CD4-positive, alpha-beta T cell treated with Interleukin-12 subunit alpha and Interleukin-12 subunit beta, for 1 hour (primary cell): ENCODE measurements at places on chromosomes 1 and 21.

GRCh38 chr21:40765811-40766210 lies 81.1 kb downstream of the DSCAM start:
- no peak for DNase-seq

DNA sequence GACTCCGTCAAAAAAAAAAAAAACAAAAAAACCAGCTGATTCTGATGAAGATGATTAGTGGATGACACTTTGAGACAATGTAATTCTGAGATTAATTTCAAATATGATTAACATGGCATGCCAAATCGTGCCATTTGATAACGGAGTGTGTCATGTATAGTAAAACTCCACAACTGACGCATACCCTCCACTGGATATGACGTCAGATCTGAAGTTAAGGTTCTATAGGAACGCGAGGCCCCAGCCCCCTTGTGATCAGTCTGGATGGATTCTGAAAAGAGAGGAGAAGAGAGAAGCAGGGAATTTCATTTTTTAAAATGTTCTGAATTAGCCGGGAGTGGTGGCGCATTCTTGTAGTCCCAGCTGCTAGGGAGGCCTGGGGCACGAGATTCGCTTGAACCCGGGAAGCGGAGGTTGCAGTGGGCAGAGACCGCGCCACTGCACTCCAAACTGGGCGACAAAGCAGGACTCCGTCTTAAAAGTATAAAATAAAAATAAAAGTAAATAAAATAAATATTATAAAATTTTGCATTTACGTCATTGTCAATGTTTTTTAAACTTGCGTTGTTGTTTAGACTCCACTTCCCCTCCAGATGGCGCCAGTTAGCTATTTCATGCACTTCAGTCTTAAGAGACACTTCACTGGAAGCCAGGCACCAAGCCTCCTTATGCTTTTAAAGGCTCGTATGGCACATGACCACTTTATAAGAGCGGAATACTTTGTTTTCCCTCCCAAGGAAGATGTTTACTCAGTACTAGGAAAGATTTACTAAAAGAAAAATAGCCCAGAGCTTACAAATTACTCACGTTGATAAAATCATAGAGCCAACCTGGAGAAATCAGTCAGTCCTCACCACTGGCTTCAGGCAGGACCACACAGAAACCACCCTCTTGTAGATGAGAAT lies 65.5 kb downstream of the UBE2U start:
- peak; percentile 53 for DNase-seq

GRCh38 chr21:17775431-17776126 lies 43.6 kb downstream of the C21orf91 start:
- peak; percentile 83 for DNase-seq

DNA sequence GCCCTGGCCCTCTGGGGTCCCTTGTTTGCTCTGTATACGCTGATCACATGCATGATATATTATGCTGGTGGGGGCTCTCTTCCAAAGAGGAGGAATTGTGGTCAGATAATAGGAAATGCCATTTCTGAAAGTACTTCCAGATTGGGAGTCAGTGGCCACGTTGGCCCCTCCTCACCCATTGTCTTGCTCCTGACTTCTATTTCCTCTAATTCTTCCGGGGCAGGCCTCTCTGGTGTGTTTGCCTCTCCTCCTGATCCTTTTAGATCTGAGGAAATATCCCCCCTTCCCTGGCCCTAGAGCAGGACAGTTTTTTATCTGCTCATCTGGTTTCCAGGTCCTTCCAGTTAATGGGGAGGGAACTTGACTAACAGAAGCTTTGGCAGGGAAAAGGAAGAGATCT lies 2.9 kb downstream of the VANGL2 start:
- DNase-seq, result no peak

- no peak for DNase-seq
Measured at GRCh38 chr21:26227130-26227529, 56.6 kb upstream of the APP start.
